ENCODE measurements at places on chromosomes 3 and 15.
A peak's percentile ranks its signal among the peaks of the same experiment; 100 is the strongest.

DNA sequence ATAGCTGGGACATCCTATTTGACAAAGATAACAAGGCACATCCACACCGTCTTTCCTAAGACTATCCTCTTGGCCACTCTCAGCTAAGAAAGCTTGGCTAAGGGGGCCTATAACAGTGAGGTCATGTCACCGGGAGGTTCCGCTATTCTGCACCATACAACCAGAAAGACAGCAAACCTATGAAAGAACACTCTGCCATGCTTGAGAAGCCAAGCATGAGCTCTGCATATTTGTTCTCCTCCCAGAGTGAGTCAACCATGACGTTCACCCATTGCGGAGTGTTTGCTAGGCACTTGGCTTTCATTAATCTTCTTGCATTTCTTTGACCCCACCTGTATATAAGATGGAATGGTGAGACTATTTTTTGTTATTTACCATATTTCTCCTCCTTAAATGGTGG lies 141.2 kb downstream of the GMNC start:
- DNase-seq: no peak

DNA sequence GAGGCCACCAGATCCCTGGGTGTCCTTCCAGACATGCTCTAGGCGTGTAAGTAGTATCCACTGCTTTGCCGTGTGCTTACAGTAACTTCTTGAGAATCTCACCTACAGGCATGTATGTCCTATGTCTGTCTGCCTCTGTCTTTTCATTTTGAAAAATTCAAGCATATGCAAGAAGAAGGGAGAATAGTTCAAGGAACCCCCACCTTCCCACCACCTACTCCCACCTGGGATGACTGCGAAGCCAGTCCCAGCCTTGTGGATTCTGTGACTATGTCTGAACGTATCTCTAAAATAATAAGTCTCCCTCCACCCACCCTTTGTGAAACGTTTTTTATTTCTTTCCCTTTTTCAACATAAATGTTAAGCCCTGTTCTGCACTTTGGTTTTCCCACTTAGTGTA lies 15.0 kb downstream of the CHST13 start:
- DNase-seq: no peak

- DNase-seq: no peak
These were observed 99.6 kb upstream of the UBE2E1 start for GRCh38 chr3:23706111-23706510.

- DNase-seq: no peak
These were observed 84.7 kb upstream of the THBS1 start for GRCh38 chr15:39495871-39496840.

DNA sequence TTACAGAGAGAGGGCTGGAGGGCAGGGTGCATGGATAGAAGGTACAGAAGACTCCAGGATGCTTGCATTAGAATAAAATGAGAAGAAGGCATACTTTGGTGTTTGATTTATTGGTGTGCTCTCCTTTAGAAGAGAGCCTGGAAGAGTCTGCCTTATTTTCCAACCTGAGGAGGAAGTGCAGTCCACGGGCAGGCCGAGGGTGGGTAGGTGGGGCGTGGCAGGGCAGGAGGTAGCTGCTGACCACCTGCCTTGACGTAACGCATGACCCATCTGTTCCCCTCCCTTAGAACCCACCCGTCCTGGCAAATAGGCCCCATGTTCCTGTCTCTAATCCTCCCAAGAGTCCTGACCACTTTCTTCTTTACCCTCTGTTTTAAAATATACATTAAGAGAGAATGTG lies 222.3 kb upstream of the LYSMD4 start:
- no peak for DNase-seq

DNA sequence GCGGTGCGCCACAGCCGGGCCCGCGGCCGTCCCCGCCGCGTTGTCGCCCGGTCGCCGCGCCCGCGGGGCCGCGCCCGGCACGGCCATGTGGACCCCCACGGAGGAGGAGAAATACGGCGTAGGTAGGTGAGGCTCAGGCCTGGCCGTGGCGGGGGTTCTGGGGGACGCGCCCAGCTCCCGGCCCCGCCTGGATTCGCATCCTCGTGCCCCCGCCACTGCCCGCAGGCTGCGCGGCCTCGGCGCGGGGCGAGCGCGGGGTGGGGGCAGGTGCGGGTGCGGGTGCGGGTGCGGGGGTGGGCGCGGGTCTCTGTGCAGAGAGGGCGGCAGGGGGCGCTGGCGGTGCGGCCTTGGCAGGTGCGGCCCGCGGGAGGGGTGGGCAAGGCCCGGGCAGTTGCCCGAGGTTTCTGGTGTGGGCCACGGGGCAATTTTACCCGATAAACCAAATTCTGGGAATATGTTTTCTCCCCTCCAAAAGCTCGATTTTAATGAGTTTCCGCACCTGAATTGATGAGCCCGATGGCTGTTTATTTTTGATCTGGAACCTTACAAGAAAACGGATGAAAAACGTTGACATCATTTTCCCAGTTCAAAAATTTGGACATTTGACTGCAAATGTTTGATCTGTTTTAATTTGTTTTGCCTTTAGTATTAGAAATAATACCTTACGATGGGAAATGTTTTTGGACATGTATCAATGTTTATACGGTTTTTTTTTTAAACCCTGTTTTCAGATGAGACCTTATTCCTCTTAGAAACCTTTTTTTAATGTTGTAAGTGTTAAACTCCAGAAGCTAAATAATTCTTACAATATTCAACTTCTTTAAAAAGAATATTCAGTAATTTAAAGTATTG lies 678 bp downstream of the DOCK3 start:
- DNase-seq: no peak

- DNase-seq: no peak
These were observed 61.9 kb downstream of the WHAMM start for GRCh38 chr15:82871358-82871757.

- DNase-seq: no peak
These were observed 17.8 kb downstream of the TPRA1 start for GRCh38 chr3:127572735-127573134.

DNA sequence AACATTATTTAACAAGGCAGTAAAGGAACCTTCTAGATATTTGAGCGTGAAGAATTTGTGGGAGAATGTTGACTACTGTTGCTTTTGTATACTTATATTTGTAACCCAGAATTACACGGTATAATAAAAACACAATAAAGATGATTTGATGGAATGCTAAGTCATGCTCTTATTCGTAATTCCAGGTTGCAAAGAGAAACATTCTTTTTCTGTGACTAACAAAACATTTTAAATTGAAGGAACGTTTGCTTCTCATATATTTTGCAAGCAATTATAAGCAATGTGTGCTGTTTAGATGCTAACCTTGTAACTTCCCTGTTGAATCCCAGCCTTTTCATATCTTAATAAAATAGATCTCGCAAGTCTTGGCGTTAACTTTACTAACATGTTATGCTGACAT lies 124.4 kb upstream of the CGNL1 start:
- no peak for DNase-seq

DNA sequence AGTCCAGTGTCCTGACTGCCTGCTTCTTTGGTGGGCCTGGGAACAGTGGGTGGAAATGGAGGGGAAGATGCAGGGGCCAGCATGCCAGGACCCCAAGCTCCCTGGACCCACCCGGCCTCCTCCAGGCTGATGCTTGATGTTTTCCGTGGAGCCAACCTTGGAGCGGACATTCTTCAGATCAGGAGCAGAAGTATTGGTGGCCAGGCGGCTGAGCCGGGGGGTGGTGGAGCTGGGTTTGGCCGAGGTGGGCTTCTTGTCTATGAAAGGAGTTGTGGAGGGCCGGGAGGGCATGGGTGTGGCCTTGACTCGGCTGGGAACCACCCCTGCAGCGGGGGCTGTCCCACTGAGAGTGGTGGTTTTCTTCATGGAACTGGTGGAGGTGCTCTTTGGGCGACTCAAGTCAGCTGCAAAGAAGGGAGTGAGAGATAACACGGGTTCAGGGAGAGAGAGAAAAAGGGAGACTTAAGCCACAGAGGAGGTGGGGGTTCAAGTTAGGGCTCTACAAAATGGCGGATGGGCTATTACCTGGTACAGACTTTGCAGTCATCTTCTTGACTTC lies 67.8 kb downstream of the DHX30 start:
- DNase-seq: peak; percentile 46

GRCh38 chr3:157098121-157098822 lies 61.7 kb downstream of the CCNL1 start:
- no peak for DNase-seq

GRCh38 chr3:177530908-177531307 lies 333.6 kb upstream of the TBL1XR1 start:
- DNase-seq: no peak

- no peak for DNase-seq
These were observed 46.4 kb upstream of the TM4SF4 start for GRCh38 chr3:149428087-149428486.

DNA sequence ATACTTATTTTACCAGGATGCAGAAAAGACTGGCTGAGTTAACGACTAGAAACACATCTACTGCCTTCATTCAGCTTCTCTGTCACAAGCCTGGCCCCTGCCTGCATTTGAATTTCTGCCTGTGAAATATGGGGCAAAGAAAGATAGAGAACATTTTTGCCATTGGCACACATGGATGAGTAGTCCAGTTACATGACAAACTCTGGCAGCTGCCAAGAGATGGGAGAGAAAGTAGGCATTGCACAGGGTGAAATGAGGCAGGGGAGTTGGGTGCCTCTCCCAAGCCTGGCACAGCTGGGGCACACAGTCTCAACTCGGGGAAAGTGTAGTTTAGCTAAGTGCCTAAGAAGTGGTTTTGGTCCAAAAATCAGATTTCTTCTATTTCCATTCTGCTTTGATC lies 24.0 kb downstream of the ANXA2 start:
- no peak for DNase-seq
